Stimulated activated CD8-positive, alpha-beta memory T cell treated with anti-CD3 and anti-CD28 coated beads, Interleukin-4, amount 100 ng/mL, for 4 hours (primary cell): ENCODE measurements at places on chromosomes 7 and 10.

DNA sequence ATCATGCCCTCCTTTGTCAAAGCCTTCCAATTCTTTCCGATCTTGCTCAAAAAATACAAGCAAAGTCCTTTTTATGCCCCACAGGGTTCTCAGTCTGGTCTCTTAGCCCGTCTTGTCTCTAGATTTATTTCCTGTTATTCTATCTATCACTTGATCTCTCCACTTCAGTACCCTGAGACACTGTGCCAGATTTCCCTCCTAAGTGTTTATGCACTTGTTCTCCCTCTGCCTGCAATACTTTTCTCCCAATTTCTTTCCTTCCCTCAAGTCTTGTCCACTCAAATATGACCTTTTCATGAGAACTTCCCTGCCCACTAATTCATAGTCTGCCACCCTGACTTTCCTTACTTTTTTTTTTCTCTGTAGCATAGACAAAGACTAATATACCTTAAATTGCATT lies 141.4 kb downstream of the MBL2 start:
- no peak for DNase-seq

DNA sequence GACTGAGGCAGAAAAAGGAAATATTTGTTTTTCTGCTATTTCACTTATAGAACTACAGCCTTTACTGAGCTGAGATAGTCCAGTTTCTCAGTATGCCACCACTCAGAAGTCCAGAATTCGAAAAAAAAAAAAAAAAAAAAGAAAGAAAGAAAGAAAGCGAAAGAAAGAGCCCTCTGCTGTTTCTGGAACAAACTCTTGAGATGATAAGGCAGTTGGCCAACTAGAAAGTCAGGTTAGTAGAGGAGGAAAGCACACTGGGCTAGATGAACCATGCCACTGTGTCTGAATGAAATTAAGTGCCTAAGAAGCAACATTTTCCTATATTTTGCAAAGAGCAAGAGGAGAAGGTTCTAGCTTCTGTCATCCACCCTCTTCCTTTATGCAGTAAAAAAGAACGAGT lies 403.8 kb downstream of the SORCS3 start:
- DNase-seq = no peak

GRCh38 chr7:30143748-30144251 lies 9.0 kb downstream of the MTURN start:
- DNase-seq = no peak

DNA sequence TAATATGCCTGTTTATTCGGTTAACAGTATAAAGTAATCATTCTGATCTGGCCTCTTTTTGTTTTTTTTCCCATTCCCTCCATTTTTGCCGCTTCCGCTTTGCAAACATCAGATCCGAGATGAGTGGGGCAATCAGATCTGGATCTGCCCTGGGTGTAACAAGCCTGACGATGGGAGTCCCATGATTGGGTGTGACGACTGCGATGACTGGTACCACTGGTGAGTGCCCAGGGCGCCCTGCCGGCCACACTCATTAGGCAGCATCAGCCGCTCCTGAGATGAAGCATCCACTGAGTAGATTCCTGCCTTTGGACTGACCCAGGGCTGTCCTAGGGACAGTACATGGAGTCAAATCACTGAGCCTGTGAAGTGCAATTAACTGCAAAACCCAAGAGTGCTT lies 40.9 kb upstream of the GATA3 start:
- DNase-seq = no peak

- no peak for DNase-seq
Observed at GRCh38 chr7:37372750-37373149, 75.9 kb downstream of the ELMO1 start.

GRCh38 chr7:128812514-128813168 lies 17.6 kb upstream of the FLNC start:
- no peak for DNase-seq
